Activated effector memory CD4-positive, alpha-beta T cell treated with anti-CD3 and anti-CD28 coated beads, Interleukin-2, amount 50 U/mL, for 16 hours (primary cell): ENCODE measurements at places on chromosomes 3 and 15.
A peak's percentile ranks its signal among the peaks of the same experiment; 100 is the strongest.

DNA sequence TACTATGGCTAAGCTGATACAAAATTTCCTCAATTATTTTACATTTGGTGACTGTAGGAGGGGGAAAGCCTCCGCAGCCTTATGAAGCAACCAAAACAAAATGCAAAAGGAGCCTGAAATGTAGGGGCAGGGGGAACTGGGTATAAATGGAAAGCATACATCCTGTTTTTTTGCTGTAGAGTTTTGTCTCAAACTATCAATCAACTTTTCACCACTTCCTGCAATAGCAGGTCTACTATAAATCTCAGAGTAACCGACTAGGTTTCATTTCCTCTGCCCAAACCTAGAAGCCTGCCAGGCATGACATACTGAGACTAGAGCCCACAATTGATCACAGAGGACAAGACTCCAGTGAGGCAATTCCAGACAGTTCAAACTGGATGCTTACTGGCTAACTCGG is 91.3 kb downstream of the SHQ1 start:
- no peak for DNase-seq

DNA sequence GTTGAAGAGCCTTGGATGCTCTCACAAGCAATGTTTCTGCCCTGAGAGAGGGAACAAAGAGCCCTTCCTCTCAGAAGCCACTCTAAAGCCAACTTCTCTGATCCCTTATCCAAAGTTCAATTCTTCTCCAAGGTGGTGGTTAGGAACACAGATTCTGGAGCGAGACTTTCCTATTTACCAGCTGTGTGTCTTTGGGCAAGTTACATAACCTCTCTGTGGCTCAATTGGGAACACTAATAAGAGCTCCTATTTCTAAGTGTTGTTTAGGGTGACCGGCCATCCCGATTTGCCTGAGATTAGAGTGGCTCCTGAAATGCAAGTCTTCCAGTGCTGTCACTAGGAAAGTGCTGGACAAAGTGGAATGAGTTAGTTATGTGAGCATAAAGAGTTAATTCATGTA is 108.8 kb upstream of the PTX3 start:
- no peak for DNase-seq

GRCh38 chr3:54133196-54133595 is 10.8 kb downstream of the CACNA2D3 start:
- DNase-seq = no peak

GRCh38 chr15:60685346-60685937 is 206.5 kb upstream of the ICE2 start:
- no peak for DNase-seq

GRCh38 chr3:114552527-114552812 is 258.6 kb downstream of the TIGIT start:
- no peak for DNase-seq

GRCh38 chr3:72517336-72517735 is 330.9 kb downstream of the SHQ1 start:
- DNase-seq = no peak

GRCh38 chr3:76383781-76384180 is 598.4 kb upstream of the ZNF717 start:
- DNase-seq = no peak

DNA sequence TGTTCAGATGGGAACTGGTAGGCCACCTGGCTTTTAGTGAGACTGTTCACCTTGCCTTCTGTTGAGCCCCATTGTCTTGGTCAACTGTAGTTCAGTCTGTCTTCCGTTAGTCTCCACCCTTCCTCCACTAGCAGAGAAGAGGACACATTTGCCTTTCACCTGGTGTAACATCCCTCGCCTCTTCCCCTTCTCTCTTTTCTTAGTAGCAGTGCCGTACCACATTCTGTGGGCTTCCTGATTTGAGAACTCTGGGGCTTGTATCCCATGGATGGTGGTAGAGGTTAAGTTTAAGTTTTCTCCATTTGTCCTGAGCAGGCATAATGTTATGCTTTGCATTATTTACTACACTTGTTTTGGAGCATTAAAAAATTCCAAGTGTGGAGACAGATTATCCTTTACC is 49.3 kb downstream of the RAB7A start:
- no peak for DNase-seq

GRCh38 chr3:141246224-141246957 is 14.8 kb downstream of the PXYLP1 start:
- no peak for DNase-seq

DNA sequence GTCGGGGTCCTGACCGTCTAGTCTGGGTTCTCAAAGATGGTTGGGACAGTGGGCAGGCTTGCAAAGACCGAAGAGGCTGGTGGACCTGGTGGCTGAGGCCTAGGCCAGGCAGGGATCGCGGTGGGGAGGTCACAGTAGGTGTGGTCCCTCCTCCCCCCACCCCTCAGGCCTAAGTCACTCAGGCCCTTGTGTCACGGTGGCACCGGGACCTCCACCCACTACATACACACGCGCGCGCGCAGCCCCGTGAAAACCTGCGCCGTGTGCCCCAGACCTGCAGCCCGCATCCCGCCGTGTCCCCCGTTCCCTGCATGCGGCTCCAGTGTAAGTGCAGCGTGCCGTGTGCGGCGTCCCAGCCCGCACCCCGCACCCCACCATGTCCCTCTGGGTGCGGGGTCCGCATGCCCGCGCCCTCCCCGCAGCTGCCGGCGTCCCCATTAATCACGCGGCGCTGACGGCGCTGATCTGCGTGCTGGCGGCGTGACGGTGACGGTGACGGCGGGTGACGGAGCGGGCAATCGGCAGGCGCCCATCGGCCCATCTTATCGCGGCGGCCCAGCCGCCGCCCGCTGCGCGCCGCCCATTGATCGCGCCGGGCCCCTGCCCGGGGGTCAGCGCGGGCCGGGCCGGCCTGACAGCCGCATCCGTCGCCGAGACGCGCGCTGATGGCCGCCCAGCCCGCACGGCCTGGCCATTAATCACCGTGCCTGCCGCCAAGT is 24.4 kb downstream of the SEC61A1 start:
- DNase-seq = peak; percentile 75

DNA sequence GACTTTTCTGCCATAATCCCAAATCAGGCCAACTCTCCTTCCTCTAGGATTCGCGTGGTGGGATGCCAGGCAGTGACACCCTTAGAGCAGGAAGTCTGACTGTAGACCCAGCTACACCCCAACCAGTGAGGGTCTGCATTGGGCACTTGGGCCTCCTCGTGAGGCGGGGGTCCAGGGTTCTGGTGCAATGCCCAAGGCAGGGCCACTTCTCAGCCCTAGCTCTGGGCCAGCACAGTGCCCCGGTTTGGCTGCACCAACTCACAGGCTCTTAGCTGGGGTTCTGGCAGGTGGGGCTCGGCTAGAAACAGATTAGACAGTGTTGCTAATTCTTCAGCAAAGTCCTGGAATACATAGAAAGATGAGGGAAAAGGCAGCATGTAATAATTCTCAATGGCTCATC is 12.7 kb downstream of the CDAN1 start:
- DNase-seq = no peak

GRCh38 chr3:173241727-173242126 is 100.7 kb upstream of the SPATA16 start:
- DNase-seq = no peak

DNA sequence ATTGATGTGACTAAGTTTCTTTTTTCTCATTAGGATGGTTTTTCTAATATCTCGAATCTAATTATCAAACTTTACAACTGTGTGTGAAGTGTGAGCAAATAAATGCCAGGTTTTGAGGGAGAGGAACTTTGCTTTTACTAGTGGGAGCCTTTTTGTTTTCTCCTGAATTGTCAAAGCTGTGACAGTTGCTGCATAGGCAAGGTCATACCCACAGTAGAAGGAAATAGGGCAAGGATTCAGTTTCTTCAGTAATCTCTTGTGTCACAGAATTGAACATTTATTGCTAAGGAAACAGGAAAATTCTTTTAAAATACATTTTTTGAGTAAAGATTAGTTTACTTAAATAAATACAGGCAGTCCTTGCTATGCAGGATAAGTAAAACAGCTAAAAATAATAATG is 19.5 kb downstream of the GMPS start:
- DNase-seq = no peak

- peak; percentile 82 for DNase-seq
Observed at GRCh38 chr15:60582370-60583036, 103.6 kb upstream of the ICE2 start.

DNA sequence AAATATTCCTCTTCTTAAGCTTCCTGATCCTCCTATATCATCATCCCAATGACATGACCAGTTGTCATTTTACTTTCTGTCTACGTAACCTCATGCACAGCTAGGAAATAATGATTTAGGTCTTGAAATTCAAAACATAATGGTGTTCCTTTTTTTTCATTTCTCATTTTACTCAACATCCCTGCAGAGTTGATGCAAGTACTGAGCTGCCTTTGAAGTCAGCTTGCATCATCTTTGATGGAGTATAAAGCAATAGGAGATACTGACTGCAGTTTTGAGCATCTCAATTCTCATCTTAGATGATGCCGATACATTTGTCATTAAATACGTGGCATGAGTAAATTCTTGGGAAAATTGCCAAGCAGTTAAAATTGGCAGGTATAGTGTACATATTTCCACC is 346.1 kb downstream of the ZIC1 start:
- DNase-seq = no peak

GRCh38 chr3:123432832-123433523 is 15.9 kb downstream of the ADCY5 start:
- DNase-seq = no peak

GRCh38 chr3:169288553-169288952 is 375.0 kb downstream of the MECOM start:
- no peak for DNase-seq

DNA sequence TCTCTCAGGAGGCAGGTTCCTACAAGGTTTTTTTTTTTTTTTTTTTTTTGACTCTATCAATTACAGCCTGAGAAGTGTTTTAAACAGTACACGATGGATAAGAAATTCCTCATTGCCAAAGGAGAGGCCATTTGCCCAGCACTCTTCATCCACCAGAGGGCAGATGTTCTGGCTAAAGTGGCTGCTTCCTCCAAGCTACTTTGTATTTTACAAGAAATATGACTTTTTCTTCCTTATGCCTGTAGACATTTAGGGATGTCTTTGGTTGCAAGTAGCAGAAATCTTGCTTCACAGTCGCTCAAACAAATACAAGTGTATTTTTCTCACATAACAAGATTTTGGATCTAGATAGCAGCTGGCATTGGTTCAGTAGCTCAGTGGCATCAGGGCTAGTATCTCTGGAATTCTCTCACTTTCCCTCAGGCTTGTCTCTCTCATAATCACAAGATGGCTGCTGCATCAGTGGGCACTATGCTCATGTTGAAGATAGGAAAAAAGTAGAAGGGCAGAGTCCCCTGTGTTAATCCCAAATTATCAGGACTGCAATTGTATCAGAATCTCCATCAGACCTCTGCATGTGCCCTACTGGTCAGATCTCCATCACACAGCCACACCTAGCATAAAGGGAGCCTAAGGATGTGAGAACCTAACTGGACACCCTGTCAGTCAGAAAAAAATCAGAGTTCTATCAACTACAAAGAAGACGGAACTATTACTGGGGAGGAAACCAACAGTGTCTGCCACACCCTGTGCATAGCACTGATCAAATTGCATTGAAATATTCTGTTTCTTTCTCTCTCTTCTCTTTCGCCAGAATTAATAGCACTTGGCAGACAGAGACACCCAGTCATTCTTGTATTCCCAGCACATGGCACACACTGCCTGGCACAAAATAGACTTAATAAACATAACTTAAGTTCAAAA is 138.9 kb upstream of the COL8A1 start:
- DNase-seq = no peak

GRCh38 chr15:40489274-40490175 is 18.7 kb downstream of the CHST14 start:
- no peak for DNase-seq

GRCh38 chr15:81484086-81484955 is 110.3 kb upstream of the TMC3 start:
- no peak for DNase-seq

GRCh38 chr15:81293728-81294515 is 30.0 kb downstream of the STARD5 start:
- peak; percentile 90 for DNase-seq

DNA sequence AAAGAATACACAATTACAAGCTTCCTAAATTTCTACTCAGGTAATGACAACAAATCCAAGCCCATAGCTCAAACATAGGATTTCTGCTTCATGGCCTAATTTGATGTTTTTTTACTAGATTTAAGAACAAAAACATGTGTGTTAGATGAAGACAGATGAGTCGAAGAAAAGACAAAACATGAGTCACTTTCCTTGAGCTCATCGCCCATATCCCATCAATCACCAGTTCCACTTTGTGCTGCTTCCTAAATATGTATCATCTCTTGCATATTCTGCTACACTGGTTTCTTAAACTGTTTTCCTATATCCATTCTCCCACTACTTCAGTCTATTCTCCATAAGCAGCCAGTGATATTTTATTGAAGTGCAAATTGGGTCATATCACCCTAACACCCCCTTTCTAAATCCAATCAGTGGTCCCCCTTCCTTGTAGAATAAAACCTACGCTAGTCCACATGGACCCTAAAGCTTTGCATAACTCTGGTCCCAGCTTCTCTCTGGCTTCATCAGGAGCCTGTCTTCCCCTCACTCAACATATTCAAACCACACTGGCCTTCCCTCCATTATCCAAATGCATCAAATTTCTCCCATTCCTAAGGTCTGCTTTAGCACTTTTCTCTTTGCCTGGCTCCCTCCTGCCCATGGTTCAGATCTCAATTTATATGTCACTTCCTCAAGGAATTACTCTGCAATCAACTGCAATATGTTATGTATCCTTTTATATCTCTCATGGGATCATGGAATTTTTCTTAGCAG is 1033.9 kb downstream of the FHIT start:
- no peak for DNase-seq
